SJCRH30 (cell line): ENCODE measurements at places on chromosomes 7 and 10. TPM values are rescaled to one million over a fixed set of nuclear protein-coding genes. Genes with fewer than 3 reads are reported as not detected.

The TBATA gene
- total RNA-seq: not detected in 2 replicates

The C1GALT1 gene
- total RNA-seq: 42.7 and 46.1 TPM in 2 replicates

The SP8 gene
- 2.5 and 2.8 TPM in 2 replicates for total RNA-seq

The CACNB2 gene
- 0.04 TPM in 1 of 2 replicates, not detected in the other for total RNA-seq

The RABGEF1 gene
- total RNA-seq: 24.7 and 26.7 TPM in 2 replicates

The LAMTOR4 gene
- total RNA-seq: 65.4 and 84.6 TPM in 2 replicates

The ACTL6B gene
- not detected in 2 replicates for total RNA-seq

The PON1 gene
- total RNA-seq: 0.28 and 0.84 TPM in 2 replicates

The CPVL gene
- total RNA-seq: 7.1 and 8.3 TPM in 2 replicates

The LRRC4 gene
- total RNA-seq: 1.4 and 2.1 TPM in 2 replicates

The NXPH1 gene
- total RNA-seq: not detected in 2 replicates

The AGR3 gene
- not detected in 2 replicates for total RNA-seq

The PRSS37 gene
- not detected in 2 replicates for total RNA-seq

The WNT8B gene
- not detected in 2 replicates for total RNA-seq

The KEL gene
- 0.08 and 0.69 TPM in 2 replicates for total RNA-seq

The CNNM1 gene
- total RNA-seq: not detected in 2 replicates

The MSRB2 gene
- 22.7 and 23.8 TPM in 2 replicates for total RNA-seq

The NYAP1 gene
- total RNA-seq: 0.49 and 0.56 TPM in 2 replicates

The UCMA gene
- not detected in 2 replicates for total RNA-seq

The AMPH gene
- 0.03 TPM in 1 of 2 replicates, not detected in the other for total RNA-seq

The CCL24 gene
- total RNA-seq: 0.35 TPM in 1 of 2 replicates, not detected in the other

The LEP gene
- not detected in 2 replicates for total RNA-seq

The AOAH gene
- 0.10 and 1.3 TPM in 2 replicates for total RNA-seq

The GTPBP4 gene
- total RNA-seq: 52.3 and 58.5 TPM in 2 replicates

The CPA2 gene
- 1.9 and 2.0 TPM in 2 replicates for total RNA-seq

The CDNF gene
- total RNA-seq: 0.81 TPM in 1 of 2 replicates, not detected in the other

The EBF3 gene
- total RNA-seq: 13.1 and 13.2 TPM in 2 replicates

The CTAGE15 gene
- total RNA-seq: not detected in 2 replicates

The OR2A5 gene
- not detected in 2 replicates for total RNA-seq

The SPDYE5 gene
- not detected in 2 replicates for total RNA-seq

The PNLIPRP3 gene
- 0.10 TPM in 1 of 2 replicates, not detected in the other for total RNA-seq

The FAM204A gene
- total RNA-seq: 50.3 and 59.5 TPM in 2 replicates

The BCCIP gene
- total RNA-seq: 151 and 175 TPM in 2 replicates

The PMPCB gene
- 96.1 and 110 TPM in 2 replicates for total RNA-seq

The PRRT4 gene
- total RNA-seq: 3.2 and 5.1 TPM in 2 replicates

The GPR141 gene
- total RNA-seq: not detected in 2 replicates

The C7orf57 gene
- 0.06 TPM in 1 of 2 replicates, not detected in the other for total RNA-seq

The UPK3B gene
- 0.33 and 0.69 TPM in 2 replicates for total RNA-seq

The PALD1 gene
- total RNA-seq: 12.5 and 12.8 TPM in 2 replicates

The THSD7A gene
- total RNA-seq: 0.10 and 0.28 TPM in 2 replicates

The TMEM176A gene
- not detected in 2 replicates for total RNA-seq

The SPDYE1 gene
- total RNA-seq: not detected in 2 replicates

The FOXP2 gene
- 52.5 and 52.7 TPM in 2 replicates for total RNA-seq

The ADAM8 gene
- 0.56 and 0.67 TPM in 2 replicates for total RNA-seq

The TMEM26 gene
- total RNA-seq: not detected in 2 replicates

The LRRD1 gene
- 0.05 and 0.30 TPM in 2 replicates for total RNA-seq

The IKZF1 gene
- not detected in 2 replicates for total RNA-seq

The CRYGN gene
- total RNA-seq: not detected in 2 replicates

The NRCAM gene
- total RNA-seq: 28.5 and 30.8 TPM in 2 replicates

The KLF14 gene
- total RNA-seq: 1.2 and 1.6 TPM in 2 replicates

The PTCD1 gene
- 7.5 and 8.2 TPM in 2 replicates for total RNA-seq

The CDH23 gene
- 0.02 and 0.18 TPM in 2 replicates for total RNA-seq

The STEAP1B gene
- total RNA-seq: 0.23 TPM in 1 of 2 replicates, not detected in the other

The LRRC18 gene
- not detected in 2 replicates for total RNA-seq

The GFRA1 gene
- 24.3 and 26.5 TPM in 2 replicates for total RNA-seq

The BMS1 gene
- 17.9 and 18.9 TPM in 2 replicates for total RNA-seq

The NOS3 gene
- total RNA-seq: 0.05 and 0.20 TPM in 2 replicates

The EPHA1 gene
- 0.32 and 1.0 TPM in 2 replicates for total RNA-seq
